ENCODE measurements at places on chromosomes 1 and 21.
A peak's percentile ranks its signal among the peaks of the same experiment; 100 is the strongest.

DNA sequence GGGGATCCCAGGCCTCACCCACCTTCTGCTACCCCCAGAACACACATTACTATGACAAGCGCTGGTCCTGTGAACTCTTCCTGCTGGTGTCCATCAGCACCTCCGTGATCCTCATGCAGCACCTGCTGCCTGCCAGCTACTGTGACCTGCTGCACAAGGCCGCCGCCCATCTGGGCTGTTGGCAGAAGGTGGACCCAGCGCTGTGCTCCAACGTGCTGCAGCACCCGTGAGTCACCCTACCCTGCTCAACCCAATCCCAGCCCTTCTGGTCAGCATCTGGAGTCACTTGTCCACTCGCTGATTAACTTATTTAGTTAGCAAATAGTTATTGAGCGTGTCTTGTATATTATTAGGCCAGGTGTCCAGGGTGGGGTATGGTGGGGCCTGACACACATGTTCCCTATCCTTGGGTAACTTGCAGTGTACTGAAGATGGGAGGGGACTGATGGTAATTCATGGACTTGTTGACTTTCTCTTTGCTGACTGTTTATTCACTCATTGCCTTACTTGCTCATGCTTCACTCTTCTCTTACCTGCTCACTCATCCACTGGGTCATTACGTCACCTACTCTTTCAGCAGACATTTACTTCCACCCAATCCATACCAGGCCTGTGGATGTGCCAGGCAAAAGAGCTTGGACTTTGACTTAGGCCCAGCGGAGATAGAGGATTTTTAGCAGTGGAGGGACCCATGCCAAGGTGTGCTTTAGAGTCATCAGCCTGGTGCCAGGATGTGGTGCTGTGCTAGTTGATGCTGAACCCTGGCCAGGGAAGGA is 12.9 kb upstream of the KPNA6 start:
- DNase-seq: no peak

GRCh38 chr1:75136921-75137641 is 2.9 kb downstream of the LHX8 start:
- DNase-seq: no peak

DNA sequence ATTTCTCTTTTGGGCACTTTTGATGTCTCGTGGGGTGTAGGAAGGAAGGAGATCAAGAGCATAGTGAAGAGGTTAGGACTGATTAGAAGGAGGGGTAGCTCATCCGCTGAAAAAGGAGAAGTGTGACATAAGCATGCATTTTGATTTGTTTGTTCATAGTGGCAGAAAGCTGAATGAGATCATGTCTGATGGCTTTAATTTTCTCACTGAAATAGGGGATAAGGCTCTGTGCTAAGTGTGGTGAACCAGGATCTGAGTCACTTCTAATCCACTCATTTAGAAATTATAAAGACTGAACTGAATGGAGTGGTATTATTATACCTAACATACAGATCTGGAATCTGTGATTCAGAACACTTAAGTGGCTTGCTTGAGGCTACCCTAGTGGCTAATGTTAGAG is 344.5 kb downstream of the PDE4B start:
- DNase-seq: no peak

GRCh38 chr21:38804789-38805327 is 871 bp upstream of the ETS2 start:
- peak; percentile 24 for DNase-seq

- DNase-seq: no peak
Observed at GRCh38 chr21:45423201-45423955, 18.4 kb downstream of the COL18A1 start.

- no peak for DNase-seq
Observed at GRCh38 chr1:196689001-196689400, 37.2 kb downstream of the CFH start.

DNA sequence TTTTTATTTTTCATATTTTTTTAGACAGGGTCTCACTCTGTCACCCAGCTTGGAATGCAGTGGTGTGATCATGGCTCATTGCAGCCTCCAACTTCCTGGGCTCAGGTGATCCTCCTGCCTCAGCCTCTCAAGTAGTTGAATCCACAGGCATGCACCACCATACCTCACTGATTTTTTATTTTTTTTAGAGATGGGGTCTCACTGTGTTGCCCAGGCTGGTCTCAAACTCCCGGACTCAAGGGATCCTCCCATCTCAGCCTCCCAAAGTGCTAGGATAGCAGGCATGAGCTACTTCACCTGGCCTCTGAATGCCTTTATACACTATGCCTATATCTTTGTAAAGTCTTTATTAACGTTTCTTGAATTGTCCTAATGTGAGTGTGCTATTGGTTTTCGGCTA is 10.4 kb upstream of the NPPB start:
- DNase-seq: no peak

DNA sequence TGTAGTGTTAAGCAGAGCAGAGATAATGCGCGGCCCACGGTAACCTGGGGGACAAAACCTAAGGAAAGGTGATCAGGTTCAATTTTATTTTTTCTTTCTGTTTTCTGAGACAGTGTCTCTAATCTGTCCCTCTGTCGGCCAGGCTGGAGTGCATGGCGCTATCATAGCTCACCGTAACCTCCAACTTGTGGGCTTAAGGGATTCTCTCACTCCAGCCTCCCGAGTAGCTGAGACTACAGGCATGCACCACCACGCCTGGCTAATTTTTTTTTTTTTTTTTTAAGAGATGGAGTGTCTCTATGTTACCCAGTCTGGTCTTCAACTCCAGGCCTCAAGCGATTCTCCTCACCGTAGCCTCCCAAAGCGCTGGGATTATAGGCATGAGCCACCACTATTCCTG is 724 bp upstream of the ANKRD35 start:
- DNase-seq: no peak

- DNase-seq: no peak
Observed at GRCh38 chr1:234899041-234899729, 229.5 kb downstream of the TOMM20 start.

- no peak for DNase-seq
Observed at GRCh38 chr1:197327776-197328364, 59.8 kb downstream of the CRB1 start.

DNA sequence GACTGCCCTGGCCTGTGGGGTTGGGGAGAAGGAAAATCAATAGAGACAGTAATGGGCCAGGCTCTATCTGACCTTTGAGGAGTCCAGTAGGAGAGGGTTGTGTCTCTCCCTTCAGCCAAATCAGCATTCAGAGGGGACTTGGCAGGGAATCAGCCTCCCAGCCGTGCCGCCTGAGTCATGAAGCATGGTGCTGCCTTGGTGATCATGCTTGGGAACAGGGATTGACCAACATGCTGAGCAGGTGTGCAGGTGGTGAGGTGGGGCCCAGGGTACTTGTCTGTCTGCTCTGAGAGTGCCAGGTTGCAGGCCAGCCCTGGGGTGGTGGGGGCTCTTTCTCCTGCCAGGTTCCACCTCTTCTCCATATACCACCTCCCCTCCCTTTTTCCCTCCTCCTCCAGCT is 58.9 kb upstream of the TLR5 start:
- no peak for DNase-seq

Data from stimulated activated CD4-positive, alpha-beta T cell treated with anti-CD3 and anti-CD28 coated beads, Interleukin-4, amount 100 ng/mL, for 4 hours (primary cell).